IMR-90 (cell line): ENCODE measurements at places on chromosomes 5 and 9.

GRCh38 chr5:82183828-82184227 lies 94.3 kb downstream of the RPS23 start:
- peak; percentile 43 for DNase-seq

- DNase-seq = no peak
Measured at GRCh38 chr9:123378956-123379660, 23.1 kb downstream of the CRB2 start.

GRCh38 chr5:135154197-135154596 lies 120.2 kb upstream of the PITX1 start:
- peak; percentile 55 for DNase-seq

GRCh38 chr5:44860267-44860666 lies 51.5 kb downstream of the MRPS30 start:
- DNase-seq = no peak
